ENCODE measurements at places on chromosomes 6 and 20.

DNA sequence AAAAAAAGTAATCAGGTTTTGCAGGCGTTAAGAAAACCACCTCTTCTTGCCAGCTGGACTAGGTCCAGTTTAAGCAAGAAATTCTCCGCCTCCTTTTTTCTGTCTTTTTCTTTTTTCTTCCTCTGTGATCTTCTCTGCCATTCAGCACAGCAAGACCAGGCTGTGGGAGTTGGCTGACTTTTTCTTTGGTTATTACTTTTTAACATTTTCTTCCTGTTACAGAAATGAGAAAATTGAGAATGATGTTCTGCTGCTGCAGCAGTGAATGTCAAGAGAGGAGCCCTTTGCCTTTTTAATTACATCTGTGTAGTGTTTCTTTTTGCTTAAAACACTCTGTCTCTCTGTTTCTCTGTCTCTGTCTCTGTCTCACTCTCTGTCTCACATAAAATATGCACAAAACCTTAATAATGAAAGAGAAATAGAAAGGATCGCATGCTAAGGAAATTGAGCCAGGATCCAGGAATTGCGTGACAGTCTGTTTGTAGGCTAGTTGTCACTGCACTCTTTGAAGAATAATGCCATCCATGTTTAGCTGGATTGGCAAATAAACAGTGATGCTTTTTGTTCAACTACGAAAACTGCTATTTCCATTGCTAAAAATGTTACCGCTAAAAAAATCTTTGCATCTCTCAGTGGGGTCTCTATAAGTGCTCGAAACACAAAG, 103.2 kb upstream of the SUPT3H start:
- no peak for DNase-seq

- no peak for DNase-seq
Observed at GRCh38 chr6:70110126-70111022, 192.5 kb downstream of the COL9A1 start.

- no peak for DNase-seq
Observed at GRCh38 chr6:170018422-170018935, 267.1 kb downstream of the ERMARD start.

GRCh38 chr6:129133770-129134192, 250.8 kb downstream of the LAMA2 start:
- no peak for DNase-seq

DNA sequence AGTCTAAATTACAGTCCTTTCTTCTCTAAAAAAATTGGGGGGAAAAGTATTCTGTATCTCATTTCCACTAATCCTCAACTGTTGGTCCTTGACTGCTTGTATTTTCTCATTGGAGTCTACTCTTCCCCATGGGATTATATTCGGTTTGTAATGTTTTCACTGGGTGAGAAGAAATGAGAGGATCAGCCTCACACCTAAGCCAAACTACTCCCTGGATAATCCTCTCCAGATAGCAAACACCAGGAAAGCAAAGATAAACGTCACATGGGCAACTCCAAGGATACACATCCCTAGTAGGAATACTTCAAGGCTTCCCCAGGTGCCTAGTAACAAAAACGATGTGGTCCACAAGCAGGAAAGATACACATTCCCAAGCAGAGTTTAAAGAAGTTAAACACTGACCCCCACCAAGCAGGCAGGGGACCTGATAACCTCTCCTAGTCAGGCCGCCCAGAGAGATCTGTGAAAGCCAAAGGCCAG, 53.9 kb upstream of the SOX4 start:
- DNase-seq = no peak

DNA sequence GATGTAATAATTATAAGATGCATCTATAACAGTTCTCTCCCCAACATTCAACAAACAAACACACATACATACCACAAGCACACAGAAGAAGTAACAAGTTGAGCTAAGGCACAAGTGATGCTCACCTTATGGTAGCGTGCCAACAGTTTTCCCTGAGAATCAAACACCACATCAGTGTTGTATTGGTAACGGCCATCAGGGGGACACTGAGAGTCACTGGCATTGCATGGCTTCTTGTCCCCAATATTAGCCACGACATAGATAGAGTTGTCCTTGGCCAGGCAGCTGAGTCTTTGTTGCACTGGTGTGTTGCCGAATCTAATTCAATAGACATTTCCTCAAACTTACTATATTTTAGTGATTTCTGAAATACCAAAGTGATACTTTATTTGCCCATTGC, 14.8 kb upstream of the VNN1 start:
- DNase-seq = no peak

DNA sequence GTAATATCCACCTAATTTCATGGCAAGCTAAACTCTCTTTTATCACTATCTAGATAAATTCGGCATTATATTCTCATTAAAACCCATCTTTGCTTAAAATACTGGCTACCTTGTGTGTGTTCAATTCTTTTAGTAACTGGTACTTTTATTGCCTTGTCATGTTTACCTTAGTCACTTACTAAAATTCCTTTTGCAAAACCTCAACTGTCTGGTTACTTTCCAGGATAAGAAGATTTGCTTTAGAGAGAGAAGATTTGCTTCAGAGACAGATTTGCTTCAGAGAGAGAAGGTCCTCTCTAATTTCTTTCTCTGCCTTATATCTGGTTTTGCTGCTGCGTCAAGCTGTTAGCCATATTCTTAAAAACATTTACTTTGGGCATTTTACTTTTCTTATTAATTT, 151.5 kb upstream of the MLIP start:
- DNase-seq = no peak

DNA sequence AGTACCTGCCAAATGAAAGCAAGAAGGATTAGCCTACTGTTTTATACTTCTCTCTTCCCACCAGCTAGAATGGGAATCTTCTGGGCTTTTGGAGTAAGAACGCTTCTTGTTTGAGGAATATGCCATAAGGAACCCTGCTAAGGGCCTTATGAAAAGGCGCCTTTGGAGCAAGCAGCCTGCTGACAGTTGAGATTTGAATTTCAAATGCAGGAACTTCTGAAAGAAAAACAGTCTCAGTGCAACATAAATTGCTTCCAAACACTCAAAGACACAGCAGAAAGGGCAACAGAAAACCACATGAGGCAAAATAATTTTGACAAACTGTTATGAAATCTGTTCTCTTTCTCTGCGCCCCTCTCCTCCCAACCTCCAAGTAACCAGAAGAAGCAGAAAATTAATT, 149.4 kb upstream of the B3GAT2 start:
- DNase-seq = no peak

GRCh38 chr6:45923831-45924391, 91.7 kb downstream of the CLIC5 start:
- no peak for DNase-seq

DNA sequence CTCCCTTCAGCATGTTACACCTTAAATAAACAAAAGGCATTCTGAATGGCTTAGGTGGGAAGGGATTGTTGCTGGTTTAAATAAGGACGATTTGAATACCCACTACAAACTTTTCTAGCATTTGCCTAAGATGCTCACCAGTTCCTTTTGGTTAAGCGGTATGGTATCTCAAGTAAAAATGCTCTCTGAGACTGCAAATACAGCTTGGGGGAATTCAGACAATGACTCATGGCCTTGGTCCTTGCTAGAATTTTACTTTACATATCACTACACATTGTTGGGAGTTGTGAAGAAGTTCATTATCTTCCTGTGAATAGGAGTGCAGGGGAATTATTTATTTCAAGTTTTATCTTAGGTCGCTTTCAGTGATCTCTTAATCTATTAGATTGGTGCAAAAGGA, 670.7 kb downstream of the UTRN start:
- no peak for DNase-seq

- DNase-seq = no peak
Observed at GRCh38 chr6:36492092-36492491, 49.3 kb downstream of the KCTD20 start.

DNA sequence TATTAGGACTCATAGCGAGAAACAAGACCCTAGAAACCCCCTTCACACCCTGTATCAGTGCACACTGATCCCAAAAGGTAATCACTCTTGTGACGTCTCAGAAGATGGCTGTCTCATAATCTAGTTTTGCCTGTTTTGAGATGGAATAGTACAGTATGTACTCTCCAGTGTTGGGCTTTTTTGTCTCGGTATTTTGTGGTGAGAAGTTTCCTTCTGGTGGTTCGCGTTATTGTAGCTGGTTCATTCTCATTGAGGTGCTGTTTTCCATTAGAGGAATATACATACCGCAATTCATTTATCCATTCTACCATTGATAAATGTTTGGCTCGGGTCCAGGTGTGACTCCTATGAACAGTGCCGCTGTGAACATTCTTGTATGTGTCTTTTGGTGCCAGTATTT, 27.9 kb upstream of the MAP3K4 start:
- DNase-seq = no peak

- DNase-seq = no peak
Observed at GRCh38 chr6:10740061-10740460, 7.5 kb upstream of the TMEM14B start.

DNA sequence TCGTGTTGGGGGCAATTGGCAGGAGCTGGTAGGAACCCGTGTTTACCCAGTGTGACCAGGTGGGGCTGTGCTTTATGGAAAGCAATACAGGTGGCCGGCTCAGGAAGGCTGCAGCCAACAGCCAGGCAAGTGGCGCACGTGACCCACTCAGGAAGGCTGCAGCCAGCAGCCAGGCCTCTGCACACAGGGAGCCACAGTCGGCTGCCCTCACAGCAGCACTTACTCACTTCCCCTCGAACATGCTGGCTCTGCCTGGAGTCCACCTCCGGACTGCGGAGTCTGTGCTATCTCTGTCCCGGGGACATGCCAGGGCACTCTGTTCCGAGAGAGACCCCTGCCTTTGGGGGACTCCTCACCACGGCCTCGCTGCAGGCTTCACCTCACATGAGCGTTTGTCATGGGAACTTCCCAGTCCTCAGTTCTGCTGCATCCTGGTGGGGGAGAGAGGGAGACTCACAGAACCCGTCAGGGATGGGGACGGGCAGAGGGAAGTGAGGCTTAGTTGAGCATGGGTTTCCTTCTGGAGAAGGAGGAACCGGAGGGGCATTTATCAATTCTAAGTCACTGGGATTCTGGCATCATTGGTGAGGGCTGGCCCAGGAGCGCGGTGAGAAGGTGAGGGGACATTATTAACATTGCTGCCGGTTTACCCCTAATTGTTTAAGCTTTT, 76.8 kb downstream of the TTLL2 start:
- DNase-seq = no peak

DNA sequence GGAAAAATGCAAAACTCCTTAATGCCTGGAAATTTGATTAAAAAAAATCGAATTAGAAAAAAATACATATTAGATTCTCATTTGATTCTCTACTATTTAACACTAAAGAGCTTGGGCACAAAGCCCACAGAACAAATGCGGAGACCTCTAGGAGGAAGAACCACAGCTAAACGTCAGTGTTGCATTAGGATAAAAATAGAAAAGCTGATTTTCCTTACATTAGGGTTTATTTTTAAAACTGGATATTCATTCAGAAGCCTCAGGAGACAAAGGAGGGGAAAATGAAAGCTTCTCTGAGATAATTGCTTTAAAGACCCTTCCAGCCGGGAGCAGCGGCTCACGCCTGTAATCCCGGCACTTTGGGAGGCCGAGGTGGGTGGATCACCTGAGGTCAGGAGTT, 77.3 kb downstream of the ECT2L start:
- no peak for DNase-seq

DNA sequence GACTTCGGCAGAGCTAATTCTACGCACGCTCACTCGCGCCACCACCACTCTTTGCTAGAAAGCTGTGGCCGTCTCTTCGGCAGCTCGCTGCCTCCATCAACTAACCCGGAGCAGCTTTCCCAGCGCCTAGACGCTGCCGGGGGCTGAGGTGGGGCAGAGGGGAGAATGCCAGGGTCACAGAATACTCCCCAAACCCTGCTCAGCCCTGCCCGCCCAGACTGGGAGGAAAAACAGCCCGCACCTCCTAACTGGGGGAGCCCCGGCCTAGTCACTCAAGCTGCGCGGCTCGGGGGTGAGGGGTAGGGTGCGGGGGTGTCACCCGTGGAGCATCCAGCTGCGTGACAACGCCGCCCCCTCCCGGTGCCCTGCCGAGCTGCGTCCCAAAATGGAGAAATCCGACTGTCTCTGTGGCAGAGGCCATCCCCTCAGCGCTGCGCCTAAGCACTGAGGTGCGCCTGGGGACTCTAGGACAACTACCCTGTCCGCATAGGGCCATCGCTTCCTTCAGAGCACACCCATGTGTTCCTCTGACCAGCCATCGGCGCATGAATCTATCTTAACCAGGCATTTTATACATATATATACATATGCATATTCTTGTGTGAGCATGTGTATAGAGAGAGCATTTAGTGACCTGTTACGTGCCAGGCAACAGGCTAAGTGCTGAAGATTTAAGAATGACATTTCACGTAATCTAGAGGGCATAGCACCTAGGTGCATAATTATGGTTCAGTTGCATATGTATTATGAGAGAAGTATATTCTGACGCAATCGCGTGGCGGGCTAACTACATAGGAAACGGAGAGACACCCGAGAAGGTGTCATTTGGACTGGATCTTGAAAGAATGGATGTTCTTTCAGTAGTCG, 1.5 kb upstream of the TENT5A start:
- peak; percentile 81 for DNase-seq

DNA sequence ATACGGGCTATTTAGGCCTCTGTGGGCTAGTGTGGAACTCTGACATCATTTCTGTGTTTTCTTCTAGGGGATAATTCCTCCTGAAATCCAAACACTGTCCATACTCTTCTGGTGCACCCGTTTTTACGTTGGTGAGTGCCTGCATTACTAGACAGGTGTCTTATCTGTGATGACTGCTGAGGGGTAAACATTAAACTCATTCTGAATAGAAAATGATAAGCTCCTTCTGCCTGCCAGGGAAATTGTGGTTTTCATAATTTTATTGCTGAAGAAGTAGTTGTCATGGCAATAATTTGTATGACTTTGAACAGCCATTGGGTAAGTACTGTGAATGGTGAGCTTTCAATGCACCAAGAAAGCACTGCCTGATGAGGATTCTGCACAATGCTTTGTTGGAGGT, 705.6 kb downstream of the UTRN start:
- DNase-seq = no peak

DNA sequence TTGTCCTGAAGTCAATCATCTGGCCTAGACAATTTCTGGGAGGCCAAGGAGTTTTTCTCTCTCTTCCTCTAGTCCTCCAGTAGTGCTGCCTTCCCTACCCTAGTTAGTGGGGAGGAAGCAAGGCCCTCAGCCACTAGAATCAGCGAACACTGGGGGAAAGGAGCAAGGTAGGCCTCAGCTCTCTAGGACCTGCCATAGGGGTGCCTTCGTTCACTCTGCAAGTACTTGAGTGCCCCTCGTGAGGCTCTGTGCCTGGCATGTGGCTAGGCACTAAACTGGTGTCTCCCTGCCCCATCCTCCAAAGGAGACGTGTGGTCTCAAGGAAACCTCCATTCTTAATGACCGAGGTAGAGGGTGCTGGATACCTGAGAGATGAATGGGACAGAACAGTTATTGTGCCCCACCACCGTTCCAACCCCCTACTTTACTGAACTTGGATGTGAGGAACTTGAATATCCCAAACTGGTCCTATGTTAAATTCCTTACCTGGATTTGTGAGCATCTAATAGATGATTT, 1.1 kb downstream of the DEF6 start:
- no peak for DNase-seq

- DNase-seq = no peak
Observed at GRCh38 chr6:1574083-1574761, 35.5 kb upstream of the FOXC1 start.

- no peak for DNase-seq
Observed at GRCh38 chr20:62539198-62540045, 63.6 kb upstream of the GATA5 start.
